ENCODE measurements at places on chromosomes 1 and 21. TPM values are rescaled to one million over a fixed set of nuclear protein-coding genes. Genes with fewer than 3 reads are reported as not detected.
A peak's percentile ranks its signal among the peaks of the same experiment; 100 is the strongest.

- no peak for DNase-seq
These were observed 555.8 kb downstream of the DPYD start for GRCh38 chr1:97365026-97365425.

- no peak for DNase-seq
These were observed 31.2 kb upstream of the TSPEAR start for GRCh38 chr21:44742418-44743153.

Gene OR2AK2
- not detected for polyA plus RNA-seq

- DNase-seq = no peak
These were observed 1.5 kb downstream of the MXRA8 start for GRCh38 chr1:1356796-1357401.

DNA sequence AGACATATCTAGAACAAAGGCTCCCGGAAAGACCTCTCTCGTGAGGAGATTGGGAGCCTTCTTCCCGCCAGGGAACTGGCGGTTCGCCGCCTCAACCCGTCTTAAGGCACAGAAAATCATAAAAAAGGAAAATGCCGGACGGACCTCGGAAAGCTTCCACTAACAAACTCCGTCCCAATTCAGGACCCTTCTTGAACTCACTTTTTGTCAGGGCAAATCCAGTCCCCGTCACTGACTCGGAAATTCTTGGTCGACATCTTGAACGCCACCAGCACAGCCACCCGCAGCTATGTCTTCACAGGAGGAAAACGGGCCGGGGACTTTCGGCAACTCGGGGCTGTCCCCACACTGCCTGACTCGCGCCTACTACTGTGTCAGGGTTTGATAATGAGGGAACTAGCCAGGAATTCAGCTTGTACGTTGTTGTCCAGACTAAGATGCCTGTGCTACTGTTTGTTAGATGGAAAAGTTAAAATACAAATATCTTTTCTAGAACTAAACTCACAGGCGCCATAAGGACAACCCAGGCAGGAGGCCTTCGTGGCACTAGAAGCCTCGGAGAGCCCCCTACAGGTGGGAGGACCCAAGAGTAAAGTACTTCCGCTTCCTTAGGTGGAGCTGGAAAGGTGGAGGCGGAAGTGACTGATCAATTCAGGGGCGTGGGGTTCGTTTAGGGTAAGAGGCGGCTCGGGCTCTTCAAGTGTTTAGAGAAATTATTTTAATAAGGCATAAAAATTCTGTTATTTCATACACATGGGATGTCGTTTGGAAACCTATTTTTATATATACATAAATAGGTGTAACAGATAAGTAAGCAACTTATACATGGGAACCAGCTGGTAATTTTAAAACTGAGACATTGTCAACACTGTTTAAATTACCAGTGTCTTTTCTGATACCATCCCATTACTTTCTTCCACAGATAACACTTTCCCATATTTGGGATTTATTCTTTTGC, at the start of gene ZRANB2:
Gene ZRANB2, minus strand, starts transcription at position 297 of the 958 bp plus-strand sequence. Its CDS starts 40 bp downstream, at position 257.
- DNase-seq = peak; percentile 91

- no peak for DNase-seq
These were observed 27.8 kb downstream of the GBP6 start for GRCh38 chr1:89391686-89392085.

DNA sequence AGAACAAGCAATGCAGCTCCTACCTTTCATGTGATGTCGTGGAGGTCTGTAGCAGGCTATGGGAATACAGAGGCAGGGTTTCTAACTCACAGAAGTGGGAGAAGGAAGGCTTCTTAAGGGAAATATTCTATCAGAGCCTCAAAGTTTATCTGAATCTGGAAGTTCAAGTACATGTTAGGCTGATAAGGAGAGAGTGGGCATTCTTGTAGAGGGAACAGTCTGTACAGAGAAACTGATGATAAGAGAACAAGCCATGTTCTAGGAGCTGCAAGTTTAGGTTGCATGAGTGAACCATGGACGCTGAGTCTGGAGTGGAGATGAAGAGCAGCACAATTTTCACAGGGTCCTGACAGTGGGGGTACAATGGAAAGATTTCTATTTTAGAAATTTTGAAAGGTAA, 344.0 kb downstream of the CHRM3 start:
- DNase-seq = no peak

DNA sequence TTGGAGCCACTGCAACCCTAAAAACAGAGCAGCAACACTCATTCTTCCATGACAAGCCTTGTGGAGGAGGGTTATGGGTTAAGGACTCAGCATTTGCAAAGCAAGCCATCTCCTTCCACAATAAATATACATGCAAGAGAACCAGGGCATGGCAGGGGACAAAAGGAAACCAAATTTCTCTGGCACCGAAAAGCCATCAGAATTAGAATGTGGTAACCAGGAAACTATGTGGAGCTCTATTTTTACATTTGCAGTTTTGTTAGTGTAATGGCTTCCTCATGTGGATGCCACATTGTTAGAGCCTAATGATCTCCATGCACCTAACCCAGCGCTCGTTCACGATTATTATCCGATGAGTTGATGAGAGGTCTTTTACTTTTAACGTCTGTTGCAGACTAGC, 91.7 kb downstream of the NAV1 start:
- no peak for DNase-seq

DNA sequence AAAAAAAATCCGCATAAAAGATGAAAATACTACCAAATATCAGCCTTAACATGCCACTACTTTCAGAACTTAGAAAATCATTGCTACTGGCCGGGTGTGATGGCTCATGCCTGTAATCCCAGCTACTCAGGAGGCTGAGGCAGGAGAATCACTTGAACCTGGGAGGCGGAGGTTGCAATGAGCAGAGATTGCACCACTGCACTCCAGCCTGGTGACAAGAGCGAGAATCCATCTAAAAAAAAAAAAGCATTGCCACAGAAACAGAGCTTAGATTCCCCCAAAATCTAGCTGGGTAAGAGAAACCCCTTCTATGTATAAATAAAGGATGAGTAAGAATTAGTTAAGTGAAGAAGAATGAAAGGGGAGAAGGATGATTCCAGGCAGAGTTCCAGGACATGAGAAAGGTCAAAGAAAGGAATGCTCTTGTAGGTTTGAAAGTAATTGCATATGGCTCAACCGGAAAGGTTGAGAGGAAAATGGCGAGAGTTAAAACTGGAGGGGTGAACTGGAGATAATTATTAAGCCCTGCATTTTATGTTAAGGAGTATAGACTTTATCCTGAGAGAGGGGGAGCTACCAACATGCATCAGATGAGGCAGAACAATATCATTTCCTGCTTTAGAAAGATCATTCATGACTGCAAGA, 19.7 kb upstream of the NRDC start:
- no peak for DNase-seq

DNA sequence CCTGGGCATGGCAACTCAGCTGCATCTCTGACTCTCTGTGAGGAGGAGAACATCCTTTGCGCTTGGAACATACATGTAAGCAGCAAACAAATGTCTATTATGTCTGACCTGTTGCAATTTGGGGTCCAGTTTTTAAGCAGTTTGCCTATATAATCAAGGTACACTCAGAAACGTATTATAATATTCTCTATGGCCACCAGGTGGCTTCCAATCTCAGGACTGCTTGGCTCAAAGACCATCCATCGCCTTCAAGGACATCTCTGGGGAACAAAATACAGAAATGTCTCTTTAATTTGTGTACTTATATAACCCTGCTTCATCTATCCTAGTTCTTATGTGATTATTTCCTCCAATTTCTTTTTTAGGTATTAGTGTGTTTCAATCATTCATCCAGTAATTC, 227.2 kb downstream of the OLFM3 start:
- DNase-seq = no peak

GRCh38 chr1:230494514-230494913, 68.4 kb upstream of the PGBD5 start:
- DNase-seq = no peak

DNA sequence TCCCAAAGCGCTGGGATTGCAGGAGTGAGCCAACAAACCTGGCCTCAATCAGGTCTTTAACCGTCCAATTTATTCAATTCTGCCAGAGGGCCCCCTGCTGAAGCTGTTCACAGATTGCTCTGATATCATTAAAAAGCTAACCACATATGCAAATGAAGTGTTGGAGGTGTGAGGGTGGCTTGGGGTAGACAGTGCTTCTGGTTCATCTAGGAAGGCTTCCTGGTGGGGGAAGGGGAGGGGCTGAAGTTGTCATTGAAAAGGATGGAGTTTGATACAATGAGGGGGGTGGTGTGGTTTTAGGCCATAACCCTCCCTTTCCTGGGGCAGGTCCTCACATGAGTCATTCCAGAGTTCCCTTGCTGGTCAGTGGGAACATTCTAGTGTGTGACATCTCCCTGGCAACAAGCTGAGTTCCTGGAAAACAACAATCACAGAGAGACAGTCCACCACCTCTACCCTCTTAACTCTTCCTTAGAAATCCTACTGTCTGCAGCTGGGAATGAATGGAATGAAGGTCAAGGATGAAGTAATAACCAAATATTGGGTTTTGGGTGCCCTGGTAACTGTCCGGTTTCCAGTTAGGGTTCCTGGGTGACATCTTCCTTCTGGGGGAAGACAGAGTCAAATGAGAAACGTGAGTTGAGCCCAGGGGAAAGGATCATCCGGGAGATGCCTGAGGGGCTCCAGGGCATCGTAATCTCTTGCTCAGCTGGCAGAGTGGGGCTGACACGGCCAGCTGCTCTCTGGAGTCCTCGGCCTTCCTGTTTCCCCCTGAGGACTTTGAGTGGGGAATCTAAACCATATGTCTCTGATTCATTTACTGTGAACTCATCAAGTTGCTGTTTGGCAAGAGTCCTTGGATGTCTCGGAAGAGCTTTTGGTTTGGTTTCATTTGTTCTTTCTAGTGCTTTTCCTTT, 32.2 kb downstream of the BATF3 start:
- DNase-seq = no peak

DNA sequence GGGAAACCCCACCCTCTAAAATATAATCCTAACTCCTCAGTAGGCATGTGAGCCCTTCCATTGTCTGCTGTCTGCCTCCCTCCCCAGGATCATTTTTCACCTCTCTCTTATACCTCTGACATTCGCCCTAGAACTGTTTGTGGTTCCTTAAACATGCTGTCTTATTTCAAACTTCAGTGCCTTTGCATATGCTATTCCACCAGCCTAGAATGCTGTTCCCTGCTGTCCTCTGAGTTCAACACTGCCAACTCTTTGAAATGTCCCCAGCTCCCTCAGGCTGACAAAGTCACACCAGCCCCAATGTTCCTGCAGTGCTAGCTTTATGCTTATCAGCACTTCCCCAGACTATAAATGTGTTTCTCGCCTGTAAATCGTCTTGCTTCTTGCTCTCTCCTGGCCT, 119.5 kb downstream of the HIVEP3 start:
- no peak for DNase-seq

DNA sequence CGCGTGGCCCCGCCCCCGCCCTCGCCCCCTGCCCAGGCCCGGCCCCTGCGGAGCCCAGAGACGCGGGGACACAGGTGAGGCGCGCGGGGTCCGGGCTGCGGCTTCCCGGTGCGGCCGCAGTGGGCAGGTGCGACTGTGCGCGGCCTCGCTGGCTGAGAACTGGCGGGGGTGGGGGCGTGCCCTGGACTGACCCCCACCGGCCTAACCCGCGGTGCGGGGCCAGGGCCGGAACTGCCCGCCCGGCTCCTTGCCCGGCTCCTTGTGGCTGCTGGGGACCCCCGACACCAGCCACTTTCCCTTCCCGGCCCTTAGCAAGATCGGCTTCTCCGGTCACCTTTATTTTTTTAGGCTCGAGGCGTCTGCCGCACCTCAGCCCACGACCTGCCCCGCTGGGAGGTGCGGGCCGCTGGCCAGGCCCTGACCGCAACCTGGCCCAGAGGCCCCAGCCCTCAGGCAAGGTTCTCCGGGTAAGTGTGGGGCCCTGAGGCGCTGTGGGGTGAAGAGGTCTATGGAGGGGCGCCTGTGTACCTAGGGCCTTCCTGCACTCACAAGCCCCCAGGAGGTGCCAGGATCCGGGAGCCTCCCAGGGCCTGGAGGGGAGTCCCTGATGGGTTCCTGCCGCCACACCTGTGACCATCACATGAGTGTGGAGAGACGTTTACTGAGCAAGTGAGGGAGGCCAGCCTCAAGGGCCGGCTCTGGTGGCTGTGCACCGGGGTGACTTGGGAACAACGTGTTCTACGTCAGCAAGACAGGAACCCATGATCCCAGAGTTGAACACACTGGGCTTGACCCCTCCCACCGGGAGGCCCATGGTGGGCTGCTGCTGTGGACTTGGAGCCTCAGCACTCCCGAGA, at the start of gene SMIM1:
Gene SMIM1, plus strand, starts transcription at position 35 of the 857 bp plus-strand sequence. CDS start 2,625 bp downstream, outside the sequence.
- no peak for DNase-seq

GRCh38 chr1:206713070-206713469, 28.4 kb downstream of the MAPKAPK2 start:
- no peak for DNase-seq

- DNase-seq = no peak
These were observed 10.3 kb downstream of the KDF1 start for GRCh38 chr1:26949926-26950319.

DNA sequence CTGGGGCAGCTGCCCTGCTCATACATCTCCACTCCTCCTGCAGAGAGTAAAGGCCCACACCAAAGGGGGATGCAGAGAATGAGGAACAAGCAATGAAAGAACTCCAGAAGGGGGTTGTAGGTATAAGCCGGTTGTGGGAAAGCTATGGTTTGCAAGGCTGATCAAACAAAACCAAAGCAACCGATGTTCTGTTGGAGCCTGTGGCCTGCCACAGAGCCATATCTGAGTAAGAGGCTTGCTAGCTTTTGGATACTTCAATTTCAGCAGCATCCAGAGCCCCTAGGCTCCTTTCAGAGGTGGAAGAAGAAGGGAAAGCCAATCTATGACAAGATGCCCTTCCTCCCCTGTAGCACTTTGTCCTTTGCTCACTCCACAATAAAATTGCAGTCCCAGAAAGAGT, 163.2 kb downstream of the RRAGC start:
- no peak for DNase-seq

Gene NECTIN4
- polyA plus RNA-seq = 4.9 TPM

DNA sequence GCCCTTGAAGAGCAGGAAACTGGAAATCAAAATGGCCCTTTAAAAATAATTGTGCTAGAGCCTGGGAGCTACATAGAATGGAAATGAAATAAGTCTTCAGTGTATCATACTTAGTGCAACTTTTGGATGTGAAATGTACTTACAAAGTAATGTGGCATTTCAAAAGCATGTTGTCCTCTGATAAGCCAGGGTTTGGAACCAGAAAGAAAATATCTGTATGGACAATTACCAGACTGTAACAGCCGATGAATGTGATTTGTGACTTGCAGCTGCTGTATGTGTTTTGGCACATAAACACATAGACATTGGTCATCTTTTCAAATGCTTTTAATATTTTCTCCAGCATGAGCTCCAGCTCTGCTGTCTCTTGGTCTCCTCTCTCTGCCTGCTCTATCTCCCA, 546.4 kb downstream of the OMA1 start:
- DNase-seq = no peak

Gene HMGCS2
- 67.9 TPM for polyA plus RNA-seq

- DNase-seq = peak; percentile 63
These were observed 1.4 kb downstream of the APP start for GRCh38 chr21:26169061-26169610.

Data from right renal pelvis (tissue), 4 donors.